ENCODE measurements at places on chromosomes 12 and 14.

GRCh38 chr12:3045494-3045893 is 31.7 kb upstream of the TSPAN9 start:
- DNase-seq = no peak

DNA sequence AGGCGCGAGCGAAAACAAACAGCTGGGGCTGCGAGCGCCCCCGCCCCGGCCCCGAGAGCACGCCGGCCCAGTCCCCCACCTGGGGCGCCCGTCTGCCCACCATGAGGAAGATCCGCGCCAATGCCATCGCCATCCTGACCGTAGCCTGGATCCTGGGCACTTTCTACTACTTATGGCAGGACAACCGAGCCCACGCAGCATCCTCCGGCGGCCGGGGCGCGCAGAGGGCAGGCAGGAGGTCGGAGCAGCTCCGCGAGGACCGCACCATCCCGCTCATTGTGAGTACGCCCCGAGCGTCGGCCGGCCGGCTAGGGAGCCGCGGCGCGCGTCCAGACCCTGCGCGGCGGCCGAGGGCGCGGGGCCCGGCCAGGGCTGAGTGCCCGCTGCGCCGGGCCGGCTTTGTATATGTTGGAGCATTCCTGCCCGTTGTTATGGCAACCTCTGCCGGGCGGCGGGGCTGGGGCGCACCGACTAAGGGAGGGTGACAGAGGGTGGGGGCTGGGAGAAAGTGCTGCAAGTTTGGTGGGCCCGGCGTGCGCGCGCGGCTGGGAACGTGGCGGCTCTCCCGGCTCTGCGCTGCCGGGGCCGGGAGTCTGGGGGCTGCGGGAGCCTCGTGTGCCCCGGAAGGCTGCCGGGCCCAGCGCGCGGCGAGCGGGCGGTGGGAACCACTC is 367 bp downstream of the GALNT16 start:
- DNase-seq = no peak

DNA sequence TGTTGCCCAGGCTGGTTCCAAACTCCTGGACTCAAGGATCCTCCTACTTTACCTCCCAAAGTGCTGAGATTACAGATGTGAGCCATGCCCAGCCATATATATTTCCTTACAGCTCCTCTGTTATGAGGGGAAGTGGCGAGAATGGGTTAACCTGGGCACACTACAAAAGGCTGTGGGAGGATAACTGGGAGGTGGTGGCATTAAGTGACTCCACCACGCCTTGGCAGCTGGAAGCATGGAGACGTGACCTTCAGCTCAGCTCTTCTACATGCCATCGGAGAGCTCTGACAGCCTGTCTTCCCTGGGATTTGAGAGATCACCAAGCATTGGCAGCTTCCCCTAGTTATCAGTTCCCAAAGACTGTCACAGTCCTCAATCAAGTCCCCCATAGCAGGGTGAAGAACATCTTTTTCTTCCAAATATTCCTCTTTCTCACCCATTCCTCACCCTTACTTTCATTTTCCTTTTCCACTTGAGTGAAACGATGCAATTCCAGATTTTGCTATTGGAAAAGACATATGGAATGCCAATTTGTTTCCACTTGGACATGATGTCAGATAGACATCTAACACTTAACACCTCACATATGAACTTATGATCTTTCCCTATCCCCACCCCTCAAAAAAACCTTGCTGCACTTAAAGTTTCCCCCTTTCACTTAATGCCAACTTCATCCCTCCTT is 48.5 kb downstream of the PHLDA1 start:
- no peak for DNase-seq

- DNase-seq = no peak
Observed at GRCh38 chr14:99685596-99685995, 1.5 kb downstream of the CYP46A1 start.

DNA sequence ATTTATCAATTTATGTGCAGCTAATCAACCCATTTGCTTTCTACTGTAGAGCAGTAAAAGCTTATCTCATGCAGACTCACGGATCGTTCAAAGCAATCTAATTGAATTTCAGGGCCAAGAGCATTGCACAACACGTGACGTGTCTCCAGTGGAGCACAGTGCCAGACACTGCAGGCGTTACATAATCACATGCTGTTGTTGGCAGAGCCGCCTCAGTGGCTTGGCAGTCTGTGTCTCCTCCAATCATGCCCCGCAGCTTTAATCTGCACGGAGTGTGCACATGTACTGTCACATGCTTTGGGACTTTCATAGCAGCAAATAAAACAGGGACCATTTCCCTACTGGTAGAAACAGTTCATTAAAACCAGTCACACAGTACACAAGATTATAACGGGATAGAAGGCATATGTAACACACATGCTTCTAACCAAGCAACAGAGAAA is 309.3 kb downstream of the ITPR2 start:
- DNase-seq = no peak

- DNase-seq = no peak
Observed at GRCh38 chr14:22890416-22890815, 7.4 kb downstream of the REM2 start.

GRCh38 chr12:121222847-121223246 is 12.9 kb downstream of the P2RX4 start:
- DNase-seq = no peak

GRCh38 chr12:107778383-107779025 is 4.0 kb downstream of the ASCL4 start:
- no peak for DNase-seq

- DNase-seq = no peak
Observed at GRCh38 chr12:92064422-92064821, 81.2 kb downstream of the BTG1 start.

DNA sequence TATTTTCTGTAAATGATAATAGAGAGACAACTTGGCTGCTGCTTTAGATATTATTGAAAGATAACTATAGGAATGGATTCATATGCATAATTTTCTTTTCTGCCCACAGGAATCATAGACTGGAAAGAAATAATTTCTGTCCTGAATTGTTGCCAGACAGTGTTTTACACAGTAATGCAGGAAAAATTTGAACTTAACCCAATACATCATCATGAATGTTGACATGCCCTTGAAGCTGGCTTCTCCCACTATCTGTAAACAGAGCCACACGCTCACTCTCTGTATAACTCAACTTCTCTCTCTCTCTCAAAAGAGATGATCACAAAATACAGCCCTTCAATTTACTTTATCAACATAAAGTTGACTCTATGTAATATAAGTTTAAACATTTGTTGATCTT is 56.6 kb downstream of the PAX9 start:
- DNase-seq = no peak

GRCh38 chr12:64739778-64740177 is 19.4 kb downstream of the GNS start:
- no peak for DNase-seq

- DNase-seq = no peak
Observed at GRCh38 chr14:100306998-100307765, 938 bp upstream of the SLC25A29 start.

- peak; percentile 39 for DNase-seq
Observed at GRCh38 chr12:6700646-6701051, at the start of gene PIANP. Gene PIANP, minus strand, starts transcription at chr12:6700815. Its CDS starts 2,754 bp downstream, at chr12:6698061.

GRCh38 chr12:13163868-13164635 is 32.5 kb upstream of the EMP1 start:
- no peak for DNase-seq

DNA sequence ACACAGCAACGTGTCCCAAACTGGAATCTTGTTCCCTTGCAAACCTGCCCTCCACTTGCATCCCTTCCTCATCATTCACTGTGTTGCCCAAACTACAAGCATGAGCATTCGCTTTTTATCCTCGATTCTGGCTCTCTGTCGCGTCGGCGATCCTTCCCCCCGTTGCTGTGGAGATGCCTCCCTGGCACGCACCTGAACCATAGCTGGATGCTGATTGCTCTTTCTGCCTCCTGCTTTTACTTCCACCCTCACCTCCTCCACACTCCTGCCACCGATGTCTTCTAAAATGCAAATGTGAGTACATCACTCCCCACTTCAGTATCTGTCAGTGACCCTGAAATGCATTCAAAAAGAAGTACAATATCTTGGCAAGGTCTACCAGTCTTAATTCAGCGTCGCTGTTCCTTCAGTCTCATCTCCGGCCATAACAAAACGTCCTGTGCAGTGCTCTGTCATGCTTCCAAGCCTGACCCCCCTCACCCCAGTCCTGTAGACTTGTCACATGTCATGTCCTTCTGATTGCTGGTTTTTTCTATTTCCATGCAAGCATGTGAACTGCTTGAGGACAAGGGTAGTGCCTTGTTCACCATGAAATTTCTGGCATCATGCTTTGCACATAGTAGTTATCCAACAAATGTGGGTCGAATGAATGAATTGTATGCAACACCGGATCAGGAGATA is 2.5 kb upstream of the PPP2R5C start:
- no peak for DNase-seq

- no peak for DNase-seq
Observed at GRCh38 chr12:28032811-28033537, 60.4 kb upstream of the PTHLH start.

DNA sequence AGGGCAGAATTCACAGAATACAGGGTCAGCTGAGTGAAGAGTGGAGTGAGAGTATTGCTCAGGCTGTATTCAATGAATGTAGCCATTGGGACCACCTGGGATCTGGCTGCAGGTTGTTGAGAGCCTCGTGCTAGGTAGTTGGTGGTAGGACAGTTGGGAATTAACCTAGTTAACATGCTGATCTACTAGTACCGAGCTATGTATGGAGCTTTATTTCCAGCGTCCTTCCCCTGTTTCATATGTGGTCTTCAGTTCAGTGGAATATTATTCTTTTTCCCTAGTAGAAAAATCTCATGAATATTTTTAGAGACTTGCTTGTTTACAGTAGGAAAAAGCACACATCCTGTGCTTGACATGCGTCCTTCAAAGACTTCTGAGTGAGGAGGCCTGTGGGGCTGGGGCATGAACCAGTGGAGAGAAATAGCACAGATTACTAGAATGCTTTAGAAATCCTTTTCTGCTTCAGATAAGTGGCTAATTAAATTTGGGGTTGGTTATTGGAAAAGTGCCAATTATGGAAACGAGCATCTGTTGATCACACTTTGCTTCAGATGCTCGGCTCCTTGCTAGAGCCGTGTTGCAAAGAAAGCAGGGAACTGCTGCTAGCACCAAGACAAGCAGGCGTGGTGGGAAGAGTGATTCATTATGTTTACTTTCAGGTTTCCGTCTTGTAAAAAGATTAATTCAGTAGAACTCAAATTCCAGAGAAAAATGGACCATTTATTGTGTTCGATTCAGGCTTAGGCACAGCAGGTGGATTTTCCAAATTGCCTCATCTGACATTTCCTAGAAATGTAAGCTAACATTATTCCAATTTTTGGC is 53.6 kb downstream of the ARF6 start:
- peak; percentile 30 for DNase-seq

- no peak for DNase-seq
Observed at GRCh38 chr12:31234955-31235867, 90.7 kb downstream of the SINHCAF start.

- DNase-seq = no peak
Observed at GRCh38 chr12:74292351-74293194, 245.1 kb upstream of the ATXN7L3B start.

GRCh38 chr14:73743431-73743931 is 29.3 kb upstream of the PNMA1 start:
- peak; percentile 57 for DNase-seq

- DNase-seq = peak; percentile 98
Observed at GRCh38 chr14:49892636-49893308, at the start of gene ARF6. Gene ARF6, plus strand, starts transcription at chr14:49893082. Its CDS starts 655 bp downstream, at chr14:49893737.

- DNase-seq = no peak
Observed at GRCh38 chr12:116157845-116158267, 119.6 kb downstream of the MED13L start.

GRCh38 chr14:105086833-105087307 is 21.6 kb upstream of the GPR132 start:
- peak; percentile 81 for DNase-seq

GRCh38 chr12:98939350-98939749 is 294.3 kb downstream of the APAF1 start:
- no peak for DNase-seq

DNA sequence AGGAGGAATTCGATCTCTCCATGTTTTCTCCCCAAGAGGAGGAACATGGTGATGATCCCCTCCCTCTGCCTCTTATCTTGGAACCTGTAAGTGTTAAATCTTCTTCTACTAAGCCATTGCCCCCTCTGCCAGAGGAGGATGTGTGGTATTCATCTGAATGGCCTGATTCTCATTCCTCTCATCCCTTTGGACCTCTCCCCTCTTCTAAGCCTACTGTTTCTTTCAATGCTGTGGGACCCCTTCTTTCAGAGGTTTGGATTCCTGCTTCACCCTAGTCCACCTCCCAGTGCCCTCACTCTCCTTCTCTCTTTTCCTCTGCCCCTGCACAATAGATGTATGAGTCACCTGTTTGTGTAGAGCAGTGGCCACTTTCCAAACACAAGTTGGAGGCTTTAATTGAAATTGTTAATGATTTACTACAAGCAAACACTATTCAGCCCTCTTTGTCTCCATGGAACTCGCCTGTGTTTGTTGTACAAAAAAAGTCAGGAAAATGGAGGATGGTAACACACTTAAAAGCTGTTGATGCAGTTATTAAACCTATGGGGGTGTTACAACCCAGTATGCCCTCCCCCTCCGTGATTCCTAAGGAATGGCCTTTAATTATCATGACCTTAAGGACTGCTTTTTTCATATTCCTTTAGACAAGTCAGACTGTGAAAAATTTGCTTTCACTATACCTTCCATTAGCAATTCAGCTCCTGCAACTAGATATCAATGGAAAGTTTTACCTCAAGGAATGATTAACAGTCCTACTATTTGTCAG is 192.1 kb upstream of the ALG10B start:
- DNase-seq = no peak

DNA sequence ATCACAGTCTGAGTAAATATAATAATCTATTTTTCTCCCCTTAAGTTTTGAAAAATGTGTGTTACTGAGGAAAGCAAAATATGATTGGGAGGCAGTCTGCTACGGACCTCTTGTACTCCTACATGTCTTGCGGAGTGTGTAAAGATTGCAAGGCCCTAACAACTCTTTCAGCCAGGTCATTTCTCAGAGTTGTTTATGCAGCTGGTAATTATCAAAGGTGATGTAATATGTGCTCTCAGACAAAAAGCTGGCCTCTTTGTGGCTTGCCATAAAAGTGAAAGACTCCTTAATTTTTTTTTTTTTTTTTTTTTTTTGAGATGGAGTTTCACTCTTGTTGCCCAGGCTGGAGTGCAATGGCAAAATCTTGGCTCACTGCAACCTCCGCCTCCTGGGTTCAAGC is 40.5 kb upstream of the MON2 start:
- no peak for DNase-seq

Data from T-helper 2 cell treated with Interferon-gamma antibody and Interleukin-4, amounts not matched to agents 5 μg/mL and 100 μg/mL, for 36 hours (primary cell).